ENCODE measurements at places on chromosomes 1 and 21.

DNA sequence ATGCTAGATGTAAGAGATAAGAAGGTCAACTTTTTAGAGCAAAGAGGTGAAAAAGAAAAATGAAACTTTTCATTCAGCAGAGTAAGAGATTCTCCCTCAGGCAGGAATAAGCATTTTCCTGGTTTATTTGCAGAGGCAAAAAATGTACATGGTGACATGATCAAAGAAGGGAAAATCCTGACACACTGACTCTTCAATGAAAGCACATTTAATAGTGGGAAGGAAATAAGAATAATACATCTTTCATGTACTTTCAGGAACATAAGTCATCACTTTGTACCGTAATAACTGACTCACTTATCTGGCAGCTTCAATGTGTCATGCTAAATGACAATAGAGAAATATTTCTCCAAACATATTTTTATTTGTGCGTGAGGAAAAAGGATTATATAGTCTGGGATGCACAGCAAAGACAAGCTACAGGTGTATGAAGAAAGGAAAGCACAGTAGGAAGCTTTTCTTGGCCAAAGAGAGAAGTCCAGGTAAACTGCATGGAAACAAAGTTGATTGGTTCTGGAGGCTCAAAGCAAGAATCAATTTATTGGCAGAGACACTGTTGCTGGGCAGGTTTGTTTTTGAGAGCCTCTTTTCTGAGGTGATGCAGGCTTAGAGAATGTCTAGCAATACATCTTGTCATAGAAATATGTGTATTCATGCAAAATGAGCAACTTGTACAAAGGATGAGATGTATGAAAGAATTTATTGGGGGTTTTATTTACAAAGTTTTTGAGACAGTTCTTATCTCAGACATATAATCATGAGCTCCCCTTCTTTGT lies 1409.0 kb downstream of the PLA2G4A start:
- DNase-seq, result no peak

DNA sequence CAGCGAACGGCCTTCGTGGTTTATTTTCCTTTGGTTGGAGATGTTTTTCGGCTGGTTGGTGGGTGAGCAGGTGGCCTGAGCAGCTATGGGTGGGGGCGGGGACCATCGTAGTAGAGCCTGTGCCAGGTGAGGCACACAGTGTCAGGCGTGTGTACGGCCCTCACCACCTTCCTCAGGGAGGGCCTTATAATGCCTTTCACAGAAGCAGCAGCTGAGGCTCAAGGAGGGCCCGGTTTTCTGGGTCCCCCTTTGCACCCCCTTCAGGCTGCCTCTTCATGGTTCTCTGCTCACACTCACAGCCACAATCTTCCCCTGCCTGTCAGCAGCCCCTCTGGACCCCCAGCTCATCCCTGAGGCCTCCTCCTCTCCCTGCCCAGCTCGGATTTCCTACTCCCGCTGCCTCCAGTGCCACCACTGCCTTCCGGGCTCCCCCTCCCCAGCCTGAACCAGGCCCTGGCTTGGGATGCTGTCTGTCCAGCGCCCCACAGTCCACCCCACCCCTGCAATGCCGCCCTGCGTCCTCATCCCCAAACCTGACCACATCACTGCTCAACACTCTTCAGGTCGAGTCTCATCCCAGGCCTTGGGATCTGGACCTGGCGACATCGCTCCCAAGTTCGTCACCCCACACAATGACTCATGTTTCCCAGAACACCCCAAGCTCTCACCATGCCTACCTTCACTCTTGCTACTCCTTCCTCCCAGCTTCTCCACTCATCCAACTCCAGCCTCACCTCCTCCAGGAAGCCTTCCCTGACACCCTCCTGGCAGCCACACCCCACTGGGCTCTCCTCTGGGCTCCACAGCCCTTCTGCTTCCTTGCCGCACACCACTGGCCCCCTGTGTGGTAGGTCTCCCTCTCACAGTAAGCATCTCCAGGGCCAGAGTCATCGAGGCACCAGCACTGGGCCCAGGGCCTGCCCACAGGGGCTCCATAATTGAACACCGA lies 53.9 kb downstream of the DMRTB1 start:
- no peak for DNase-seq

DNA sequence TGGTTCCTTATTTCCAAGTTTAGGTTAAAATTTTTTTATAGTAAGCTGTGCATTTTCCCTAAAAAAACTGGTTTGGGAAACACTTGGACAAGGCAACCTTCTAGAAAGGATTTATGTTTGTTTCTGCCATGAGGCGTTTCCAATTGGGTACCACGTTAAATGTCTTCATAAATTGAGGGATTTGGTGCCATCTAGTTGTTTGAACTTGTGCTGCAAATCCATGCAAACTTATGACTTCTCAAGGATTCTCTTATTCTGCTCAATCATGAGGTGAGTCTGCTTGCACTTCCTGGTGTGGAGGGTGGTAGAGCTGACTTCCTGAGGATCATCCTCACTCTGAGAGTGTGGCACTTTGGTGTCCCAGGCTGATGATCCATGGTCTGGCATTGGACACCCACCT lies 123.3 kb downstream of the PCNX2 start:
- DNase-seq, result no peak

DNA sequence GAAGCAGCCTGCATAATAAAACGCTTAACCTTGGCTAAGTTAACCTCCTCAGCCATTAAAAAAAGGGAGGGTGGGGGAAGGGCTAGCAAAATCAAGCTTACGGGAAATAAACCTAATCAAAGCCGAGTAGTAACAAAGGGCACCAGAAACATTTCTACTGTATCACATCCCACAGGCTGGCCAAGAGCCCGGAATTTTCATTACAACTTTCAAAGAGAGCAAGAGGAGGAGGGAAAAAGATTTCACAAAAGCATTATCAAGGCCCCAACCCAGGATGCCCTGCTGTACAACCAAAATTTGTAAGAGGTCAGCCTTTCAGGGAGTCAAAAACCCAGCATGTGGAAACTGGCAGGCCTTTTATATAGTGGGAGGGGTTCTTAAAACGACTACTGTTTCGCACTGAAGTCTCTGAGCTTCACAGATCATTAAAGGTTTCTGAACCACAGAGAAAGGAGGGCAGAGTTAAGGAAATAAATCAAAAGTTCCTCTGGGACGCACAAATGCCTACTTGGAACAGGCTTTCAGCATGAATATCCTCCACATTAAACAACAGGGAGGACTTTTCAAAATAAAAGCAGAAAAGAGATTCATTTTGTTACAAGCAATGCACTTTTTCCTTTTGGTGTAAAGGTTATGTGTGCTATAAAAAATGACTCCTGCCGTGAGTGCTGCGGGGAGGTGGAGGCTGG lies 90.4 kb downstream of the SLC45A1 start:
- no peak for DNase-seq

DNA sequence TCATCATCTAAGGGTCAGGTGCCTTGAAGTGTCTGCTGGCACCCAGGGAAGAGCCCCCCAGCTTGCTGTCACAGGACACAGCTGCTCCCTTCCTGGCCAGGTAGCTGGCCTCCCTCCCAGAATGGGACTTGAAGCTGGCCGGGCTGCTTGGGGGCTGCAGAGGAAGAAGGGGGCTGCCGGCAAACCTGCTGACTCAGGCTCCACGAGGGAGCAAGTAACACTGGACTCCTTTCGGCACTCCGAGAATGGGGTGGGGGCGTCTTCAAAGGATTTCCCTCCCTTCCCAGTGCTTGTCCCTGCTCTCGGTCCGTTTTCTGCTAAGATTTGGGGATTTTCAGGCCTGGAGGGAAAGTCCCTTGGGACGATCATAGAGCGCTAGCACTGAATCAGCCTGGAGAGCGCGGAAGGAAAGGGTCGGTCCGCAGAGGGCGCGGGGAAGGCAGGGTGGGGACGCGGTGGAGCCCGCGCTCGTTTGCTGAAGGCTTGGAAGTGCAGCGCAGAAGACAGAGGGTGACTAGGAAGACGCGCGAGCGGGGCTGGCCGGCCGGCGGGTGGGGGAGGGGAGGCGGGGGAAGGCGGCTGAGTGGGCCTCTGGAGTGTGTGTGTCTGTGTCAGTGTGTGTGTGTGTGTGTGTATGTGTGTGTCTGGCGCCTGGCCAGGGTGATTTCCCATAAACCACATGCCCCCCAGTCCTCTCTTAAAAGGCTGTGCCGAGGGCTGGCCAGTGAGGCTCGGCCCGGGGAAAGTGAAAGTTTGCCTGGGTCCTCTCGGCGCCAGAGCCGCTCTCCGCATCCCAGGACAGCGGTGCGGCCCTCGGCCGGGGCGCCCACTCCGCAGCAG lies at the start of gene CSF1:
Gene CSF1, plus strand, starts transcription at position 727 of the 840 bp plus-strand sequence. CDS start 175 bp downstream, outside the sequence.
- peak; percentile 65 for DNase-seq

DNA sequence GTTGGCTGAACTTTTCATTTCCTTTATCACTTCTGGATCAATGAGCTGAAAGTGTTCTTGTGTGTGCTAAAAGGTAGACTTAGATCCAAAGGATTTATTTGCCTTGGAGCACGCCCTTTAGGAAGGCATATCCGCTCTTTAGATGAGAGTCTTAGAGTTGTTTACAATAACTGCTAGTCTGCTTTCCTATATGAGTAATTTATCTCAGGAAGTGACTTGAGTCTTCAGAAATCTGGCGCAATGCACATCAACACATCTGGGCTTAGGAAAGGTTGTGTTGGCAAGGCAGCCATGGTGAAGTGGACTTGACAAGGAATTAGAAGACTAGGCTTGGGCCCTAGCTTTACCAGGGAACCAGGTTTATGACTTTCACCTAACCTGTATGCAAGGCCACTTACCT lies 204.1 kb upstream of the PTGFR start:
- no peak for DNase-seq

DNA sequence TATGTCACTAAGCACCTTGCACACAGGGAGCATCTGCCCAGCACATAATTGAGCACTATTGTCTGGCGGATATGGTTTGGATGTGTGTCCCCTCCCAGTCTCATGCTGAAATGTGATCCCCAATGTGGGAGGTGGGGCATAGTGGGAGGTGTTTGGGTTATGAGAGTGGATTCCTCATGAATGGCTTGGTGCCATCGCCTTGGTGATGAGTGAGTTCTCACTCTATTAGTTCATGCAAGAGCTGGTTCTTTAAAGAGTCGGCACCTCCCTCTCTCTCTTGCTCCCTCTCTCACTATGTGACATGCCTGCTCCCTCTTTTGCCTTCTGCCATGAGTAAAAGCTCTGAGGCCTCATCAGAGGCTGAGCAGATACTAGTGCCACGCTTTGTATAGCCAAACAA lies 9.5 kb downstream of the CTSK start:
- no peak for DNase-seq

DNA sequence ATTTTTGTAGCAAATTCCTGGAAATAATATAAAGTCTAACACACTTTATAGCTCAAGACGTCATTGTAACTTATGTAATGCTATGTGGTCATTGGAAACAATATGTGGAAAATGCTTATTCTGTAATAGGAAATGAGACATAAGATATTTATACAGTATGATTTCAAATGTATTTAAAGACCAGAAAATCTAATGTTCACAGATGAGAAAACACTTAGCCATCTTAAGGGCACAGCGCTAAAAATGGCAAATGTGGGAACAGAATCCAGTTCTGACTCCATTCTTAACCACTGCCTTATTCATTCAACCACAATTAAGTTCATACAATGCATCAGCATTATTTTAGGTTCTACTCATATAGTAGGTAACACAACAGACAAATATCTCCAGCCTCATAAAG lies 12.5 kb downstream of the CSDE1 start:
- DNase-seq, result no peak

- DNase-seq, result no peak
Measured at GRCh38 chr1:206714331-206715058, 29.8 kb downstream of the MAPKAPK2 start.

GRCh38 chr1:223144914-223145313 lies 1.9 kb upstream of the TLR5 start:
- DNase-seq, result no peak

DNA sequence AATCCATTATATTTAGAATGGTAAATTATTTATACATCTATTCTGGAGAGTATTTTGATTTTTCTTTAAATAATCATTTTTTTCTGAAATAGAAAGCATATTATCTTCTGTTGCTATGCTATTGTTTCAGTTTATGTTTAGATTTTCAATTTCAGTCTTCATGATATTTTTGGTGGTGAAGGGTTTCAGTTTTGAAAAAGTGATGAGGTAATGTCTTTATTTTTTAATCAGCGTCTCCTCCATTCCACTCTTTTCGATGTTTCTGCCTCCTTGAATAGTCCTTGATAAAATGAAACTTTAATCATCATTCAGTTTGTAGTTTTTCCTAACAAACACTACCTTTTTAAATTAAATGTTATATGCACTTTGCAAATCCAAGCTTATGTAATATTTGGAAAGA lies 428.6 kb downstream of the PTPRC start:
- DNase-seq, result no peak

GRCh38 chr1:205583461-205584130 lies 48.2 kb downstream of the ELK4 start:
- DNase-seq, result no peak

DNA sequence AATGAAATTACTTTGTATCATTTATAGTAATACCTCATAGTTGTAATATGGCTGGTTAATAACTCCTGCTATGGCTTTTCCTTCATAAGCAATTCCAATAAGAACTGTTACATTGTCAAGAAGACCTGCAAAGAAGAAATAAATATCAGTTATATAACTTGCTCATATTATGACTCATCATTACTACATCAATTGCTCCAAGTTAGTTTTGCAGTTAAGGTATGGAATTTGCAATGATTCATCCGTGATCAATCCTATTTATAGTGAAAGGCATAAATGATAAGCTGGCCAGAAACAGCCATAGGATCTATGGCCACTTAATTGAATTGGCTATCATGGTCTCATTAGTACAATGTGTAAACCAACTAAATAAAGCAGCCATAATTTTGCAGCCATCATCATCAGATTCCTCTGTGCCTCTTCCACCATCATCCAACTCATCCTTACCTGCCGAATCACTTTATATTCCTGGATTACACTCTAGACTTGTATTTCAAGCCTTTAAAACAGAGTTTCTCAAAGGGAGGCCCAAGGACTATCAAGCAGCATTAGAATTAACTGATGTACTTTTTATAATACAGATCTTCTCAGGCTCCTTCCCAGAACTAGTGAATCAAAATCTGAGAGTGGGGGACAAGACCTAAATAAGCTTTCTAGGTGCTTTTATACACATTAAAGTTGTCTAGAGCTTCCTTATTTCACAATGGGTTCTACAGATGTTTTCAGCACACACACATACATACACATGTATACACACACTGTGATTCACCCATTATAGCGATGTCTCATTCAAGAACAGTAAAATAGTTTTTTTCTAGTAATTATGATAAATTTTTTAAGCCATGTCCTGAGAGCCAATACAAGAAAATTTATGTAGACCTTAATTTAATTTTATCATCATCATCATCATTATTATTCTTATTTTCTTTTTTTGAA lies 21.2 kb upstream of the EPRS1 start:
- DNase-seq, result no peak

- DNase-seq, result no peak
Measured at GRCh38 chr1:239831577-239832355, 259.9 kb upstream of the FMN2 start.

- DNase-seq, result no peak
Measured at GRCh38 chr1:118788463-118788862, 199.7 kb downstream of the TBX15 start.

- DNase-seq, result no peak
Measured at GRCh38 chr1:37393173-37394120, 80.9 kb upstream of the ZC3H12A start.

Measured in activated T-helper 2 cell treated with anti-CD3 and anti-CD28 coated beads, Interferon-gamma antibody, Interleukin-2, Interleukin-4, amounts not matched to agents 10 μg/mL and 5 μg/mL and 100 μg/mL, durations not matched to agents 14 hours and 24 hours and 36 hours (primary cell).